ENCODE measurements at places on chromosomes 11 and 22. TPM values are rescaled to one million over a fixed set of nuclear protein-coding genes. Genes with fewer than 3 reads are reported as not detected.

PNPLA3 gene
- polyA plus RNA-seq, result 2.1 TPM

HBG1 gene
- polyA plus RNA-seq, result 304 TPM

UCP2 gene
- polyA plus RNA-seq, result 65.1 TPM

TUBA8 gene
- polyA plus RNA-seq, result 2.9 TPM

WNT11 gene
- polyA plus RNA-seq, result 18.4 TPM

CASP1 gene
- polyA plus RNA-seq, result 3.4 TPM

MUC5B gene
- polyA plus RNA-seq, result 0.09 TPM

TXNRD2 gene
- 22.0 TPM for polyA plus RNA-seq

IGSF22 gene
- polyA plus RNA-seq, result 2.3 TPM

Data from renal cortex interstitium (tissue), 15 donors.